ENCODE measurements at places on chromosomes 1 and 21.

GRCh38 chr21:46018615-46019014 is 37.0 kb downstream of the COL6A1 start:
- no peak for DNase-seq

DNA sequence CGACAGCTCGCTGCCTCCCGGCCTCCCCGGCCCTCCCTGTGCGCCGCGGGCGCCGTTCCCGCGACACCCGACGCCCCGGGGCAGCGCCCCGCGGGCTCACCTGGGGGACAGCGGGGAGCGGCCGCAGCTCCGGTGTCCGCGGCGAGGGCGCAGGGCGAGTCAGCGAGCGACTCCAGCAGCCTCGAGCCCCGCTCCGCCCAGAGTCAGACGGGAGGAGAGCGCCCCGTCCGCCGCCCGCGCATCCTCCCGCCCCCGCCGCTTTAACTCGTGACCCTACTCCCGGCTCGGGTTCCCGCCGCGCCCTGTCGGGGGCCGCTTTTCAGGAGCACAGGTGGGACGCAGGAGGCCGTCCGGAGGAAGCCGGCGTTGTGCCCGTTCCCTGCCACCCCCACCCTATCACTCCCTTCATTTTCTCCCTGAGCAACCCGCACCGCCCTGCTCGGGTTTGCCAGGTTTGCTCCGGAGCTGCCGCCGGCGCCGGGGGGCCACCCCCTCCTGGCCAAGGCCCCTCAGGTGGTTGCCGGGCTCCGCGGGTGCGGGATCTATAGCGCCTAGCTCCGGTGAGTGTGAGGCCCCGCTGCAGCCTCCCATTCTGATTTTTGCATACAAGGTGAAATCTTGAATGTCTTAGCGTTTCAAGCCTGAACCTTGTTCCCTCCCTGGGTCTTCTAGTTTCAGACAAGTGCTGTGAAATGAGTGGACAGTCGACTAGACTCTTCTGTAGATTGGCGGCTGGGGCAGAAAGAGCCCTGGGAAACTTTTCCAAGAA is at the start of gene MCOLN3:
Gene MCOLN3, minus strand, starts transcription at position 205 of the 769 bp plus-strand sequence. CDS start 3,140 bp downstream, outside the sequence.
- peak; percentile 30 for DNase-seq

DNA sequence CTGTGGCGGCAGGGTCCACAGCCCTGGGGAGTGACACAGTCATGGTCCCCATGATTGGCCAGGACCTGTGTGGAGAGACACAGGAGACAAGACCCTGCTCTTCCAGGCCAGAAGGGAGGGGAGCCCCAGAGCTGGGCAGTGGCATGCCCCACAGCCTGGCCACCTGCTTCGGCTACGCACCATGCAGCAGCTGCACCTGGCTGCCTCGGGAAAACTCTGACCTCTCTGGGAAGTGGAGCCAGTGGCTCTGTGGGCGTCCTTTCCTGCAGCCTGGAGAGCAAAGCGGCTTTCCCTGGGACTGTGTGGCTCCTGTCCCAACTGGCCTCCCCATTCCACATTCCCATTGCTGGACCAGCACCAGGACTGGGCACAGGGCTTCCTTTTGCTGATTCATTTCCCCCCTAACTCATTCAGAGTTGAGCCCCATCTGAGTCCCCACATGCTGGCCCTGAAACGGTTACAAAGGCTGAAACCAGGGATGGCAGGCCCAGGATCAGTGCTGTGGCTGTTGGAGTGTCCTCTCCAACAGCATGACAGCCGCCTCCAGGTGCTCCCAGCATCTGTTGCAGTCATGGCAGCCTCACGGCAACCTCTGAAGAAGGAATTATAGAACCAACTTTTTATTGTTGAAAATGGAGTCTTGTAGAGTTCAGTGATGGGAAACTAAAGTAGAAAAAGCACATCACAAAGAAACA is 15.0 kb downstream of the OXCT2 start:
- DNase-seq, result no peak

DNA sequence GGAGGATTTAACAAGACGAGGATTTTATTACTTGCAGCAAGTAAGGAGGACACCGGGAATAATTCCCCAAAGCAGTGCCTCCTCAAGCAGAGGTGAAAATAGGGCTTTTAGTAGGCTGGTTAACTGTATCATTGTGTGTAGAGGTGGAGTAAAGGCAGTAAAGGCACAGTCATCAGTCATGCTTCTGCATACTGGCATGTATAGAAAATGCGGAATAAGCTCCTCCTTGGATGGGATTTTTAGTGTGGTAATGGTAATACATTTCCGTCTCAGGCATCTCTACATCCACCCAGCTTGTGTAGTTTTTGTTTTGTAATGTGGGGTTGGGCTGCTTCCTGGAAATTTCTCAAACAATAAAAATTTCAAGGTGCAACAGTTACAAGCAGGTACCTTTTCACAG is 27.4 kb upstream of the GPR25 start:
- no peak for DNase-seq

DNA sequence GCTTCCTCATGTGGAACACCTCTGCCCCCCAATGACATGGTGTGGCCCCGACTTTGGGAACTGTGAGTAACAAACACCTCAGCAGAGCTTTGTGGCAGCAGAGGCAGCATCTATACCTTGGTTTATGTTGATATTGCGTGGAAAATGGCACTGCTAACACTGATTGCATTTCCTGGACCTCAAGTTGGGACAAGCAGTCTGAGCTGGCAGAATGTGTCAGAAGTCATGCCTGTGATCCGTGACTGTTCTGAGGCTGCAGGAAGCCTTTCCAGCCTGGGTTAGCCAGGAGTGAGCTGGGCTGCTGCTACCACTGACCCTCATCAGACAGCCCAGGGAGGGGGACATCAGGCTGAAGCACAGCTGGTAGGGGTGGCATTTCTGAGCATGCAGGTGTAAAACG is 268.5 kb downstream of the KCNJ6 start:
- no peak for DNase-seq

GRCh38 chr1:33548319-33548718 is 75.9 kb downstream of the ZSCAN20 start:
- no peak for DNase-seq

GRCh38 chr1:208145167-208145566 is 99.0 kb downstream of the PLXNA2 start:
- no peak for DNase-seq

GRCh38 chr1:101847626-101848025 is 149.1 kb downstream of the OLFM3 start:
- no peak for DNase-seq

DNA sequence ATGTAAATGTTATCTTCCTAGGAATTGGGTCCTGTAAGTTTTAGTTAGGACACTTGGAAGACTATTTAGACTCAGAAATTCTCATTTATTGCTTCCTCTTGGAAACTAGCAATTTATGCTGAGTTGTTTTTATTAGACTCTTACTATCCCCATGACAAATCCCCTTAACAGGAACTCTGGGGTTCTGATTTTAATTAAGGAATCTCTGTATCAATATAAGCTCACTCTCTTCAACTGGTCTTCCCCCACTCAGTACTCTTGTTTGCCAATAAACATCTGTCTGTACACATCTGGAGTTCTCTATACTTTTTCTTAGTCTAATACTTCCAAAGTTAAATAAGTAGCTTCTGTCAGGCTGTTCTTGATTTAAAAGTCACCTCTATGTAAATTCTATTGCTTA is 64.1 kb upstream of the TBX15 start:
- no peak for DNase-seq

DNA sequence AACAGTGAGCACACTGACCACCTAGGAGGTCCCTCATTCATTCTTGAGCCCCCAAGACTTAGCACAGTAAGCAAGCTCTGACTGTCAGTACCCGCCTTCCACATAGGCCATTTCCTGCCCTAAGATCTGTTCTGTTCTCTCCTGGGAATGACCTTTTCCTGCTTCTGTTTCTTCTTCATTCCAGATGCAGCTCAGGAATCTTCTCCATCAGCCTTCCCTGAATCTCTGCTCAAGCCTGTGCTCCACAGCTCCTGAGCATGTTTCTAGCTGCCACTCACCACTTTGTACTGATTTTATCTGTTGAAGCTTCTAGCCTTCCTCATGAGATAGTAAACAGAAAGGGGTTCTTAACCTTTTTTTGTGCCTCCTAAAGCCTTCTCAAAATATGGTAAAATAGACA is 56.6 kb downstream of the ZNF281 start:
- DNase-seq, result no peak

- DNase-seq, result no peak
Measured at GRCh38 chr21:37548521-37548981, 182.0 kb downstream of the DYRK1A start.

DNA sequence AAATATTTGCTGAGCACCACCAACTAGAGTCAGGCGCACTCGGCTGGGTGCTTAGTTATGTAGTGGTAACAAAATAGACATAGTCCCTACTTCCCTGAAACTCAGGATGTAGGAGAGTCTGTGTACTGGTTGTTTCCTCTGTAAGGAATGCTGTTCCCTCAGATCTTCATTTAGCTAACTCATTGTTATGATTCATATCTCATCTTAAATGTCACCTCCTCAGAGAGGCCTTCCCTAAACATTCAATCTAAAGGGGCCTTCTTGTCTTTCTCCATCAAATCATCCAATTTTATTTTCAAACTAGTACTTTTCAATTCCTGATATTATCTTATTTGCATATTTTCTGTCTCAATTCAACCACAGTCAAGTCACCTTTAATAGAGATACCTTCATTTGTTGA is 132.9 kb downstream of the PIK3R3 start:
- DNase-seq, result no peak

- DNase-seq, result peak; percentile 69
Measured at GRCh38 chr1:6475381-6476133, 9.6 kb upstream of the TNFRSF25 start.

DNA sequence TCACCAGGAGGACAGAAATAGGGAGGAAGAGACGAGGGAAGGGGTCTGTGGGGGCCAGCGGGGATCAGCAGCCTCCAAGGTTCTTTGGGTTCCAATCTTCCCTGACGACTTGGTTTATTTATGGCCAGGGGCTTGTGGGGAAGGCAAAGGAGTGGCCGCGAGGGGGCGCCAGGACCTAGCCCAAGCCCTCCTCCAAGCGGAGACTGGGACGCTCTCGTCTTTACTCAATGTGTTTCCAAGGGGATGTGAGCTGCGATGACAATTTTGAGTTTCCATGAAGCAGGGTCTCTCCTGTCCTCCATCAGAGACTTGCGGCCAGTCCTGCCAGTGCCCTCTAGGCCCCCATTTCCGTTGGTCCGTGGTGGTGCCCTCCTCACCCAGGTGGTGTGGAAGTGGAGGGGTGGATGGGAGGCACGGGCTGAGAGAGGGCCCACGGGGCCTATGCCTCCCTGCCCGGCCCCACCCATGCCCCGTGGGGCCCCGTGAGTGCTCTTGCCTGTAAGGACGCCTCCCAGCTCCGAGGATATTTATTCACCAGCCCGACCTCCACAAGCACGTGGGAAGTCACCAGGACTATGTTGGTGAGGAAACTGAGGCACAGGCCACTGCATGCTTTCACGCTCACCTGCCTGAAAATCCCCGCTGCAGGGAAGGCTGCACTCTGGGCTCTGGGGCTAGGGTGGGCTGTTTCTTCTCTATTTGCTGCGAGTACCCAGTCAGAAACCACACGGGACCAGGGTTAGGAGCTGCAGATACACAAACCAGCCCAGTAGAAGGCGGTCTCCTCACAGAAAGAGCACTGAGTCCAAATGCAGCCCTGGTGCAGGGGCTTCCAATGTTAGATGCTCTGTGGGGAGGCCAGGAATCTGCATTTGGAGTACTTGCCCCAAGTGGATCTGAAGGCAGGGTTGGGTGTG is 26.5 kb downstream of the DMRTB1 start:
- peak; percentile 75 for DNase-seq

- DNase-seq, result no peak
Measured at GRCh38 chr1:201537467-201537866, 1.5 kb upstream of the NAV1 start.

GRCh38 chr1:160238408-160238807 is 23.9 kb downstream of the DCAF8 start:
- no peak for DNase-seq

- no peak for DNase-seq
Measured at GRCh38 chr1:236821091-236821627, 26.1 kb downstream of the MTR start.

- no peak for DNase-seq
Measured at GRCh38 chr1:39297551-39297950, 93.1 kb downstream of the MACF1 start.

DNA sequence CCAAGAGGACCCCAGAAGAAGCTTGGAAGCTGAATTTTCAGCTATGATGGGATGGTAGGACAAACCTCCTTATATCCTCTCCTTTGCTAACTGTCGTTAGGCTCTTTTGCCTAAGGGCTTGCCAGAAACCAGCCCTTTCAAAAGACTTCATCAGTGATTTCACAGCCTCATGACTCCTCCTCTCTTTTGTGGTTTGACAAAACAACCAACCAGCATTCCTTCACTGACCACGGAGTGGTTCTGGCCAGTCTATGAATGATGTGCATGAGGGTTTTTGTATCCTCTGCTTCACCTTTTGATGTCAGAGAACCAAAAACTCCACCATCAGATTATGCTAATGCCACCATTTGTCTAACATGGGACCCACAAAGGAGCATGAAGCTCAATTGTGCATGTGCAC is 116.9 kb upstream of the COA6 start:
- no peak for DNase-seq

DNA sequence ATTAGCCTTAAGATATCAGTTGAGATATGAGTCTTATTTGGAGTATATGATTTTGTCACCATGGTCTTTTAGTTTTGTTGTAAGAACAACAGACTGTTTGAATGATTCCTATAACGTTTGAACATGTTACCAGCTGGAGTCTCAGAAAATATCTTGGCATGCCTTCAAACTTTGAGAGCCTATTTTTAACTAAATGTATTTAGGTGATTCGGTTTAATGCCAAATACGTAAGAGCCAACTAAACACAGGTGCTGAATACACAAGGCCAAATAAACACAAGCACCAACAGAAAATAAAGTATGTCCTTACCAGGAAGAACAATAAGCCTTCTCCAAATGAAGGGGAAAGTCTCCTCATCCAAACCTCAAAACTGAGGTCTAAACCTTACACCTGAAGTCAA is 48.6 kb downstream of the PRKACB start:
- no peak for DNase-seq

- peak; percentile 41 for DNase-seq
Measured at GRCh38 chr1:27872059-27872801, at the start of gene THEMIS2. THEMIS2 (plus strand) TSS chr1:27872544; CDS start chr1:27872572, 28 bp downstream.

DNA sequence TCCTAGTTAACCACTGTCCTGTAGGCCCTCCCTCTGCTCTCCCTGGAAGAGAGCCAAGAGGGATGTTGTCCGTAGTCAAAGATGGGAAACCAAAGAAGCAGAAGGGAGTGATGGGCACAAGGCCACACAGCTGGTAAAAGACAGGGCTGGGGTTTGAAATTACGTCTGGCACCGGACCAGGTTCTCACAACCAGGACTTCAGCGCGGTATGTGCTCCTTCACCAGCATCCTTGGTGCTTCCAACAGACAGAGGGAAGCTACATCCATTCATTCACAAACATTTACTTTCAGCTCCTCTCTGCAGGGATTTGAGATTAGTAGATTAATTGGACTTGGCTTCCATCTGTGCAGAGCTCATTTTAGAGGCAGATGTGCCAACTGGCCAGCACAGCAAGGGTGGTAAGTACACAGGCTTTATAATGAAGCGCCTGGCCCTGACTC is 191.2 kb downstream of the TRABD2B start:
- DNase-seq, result no peak

- DNase-seq, result peak; percentile 14
Measured at GRCh38 chr1:41566274-41566885, 81.9 kb upstream of the EDN2 start.

Data from ovary (tissue), 10 donors.